ENCODE measurements at places on chromosomes 3 and 15.

DNA sequence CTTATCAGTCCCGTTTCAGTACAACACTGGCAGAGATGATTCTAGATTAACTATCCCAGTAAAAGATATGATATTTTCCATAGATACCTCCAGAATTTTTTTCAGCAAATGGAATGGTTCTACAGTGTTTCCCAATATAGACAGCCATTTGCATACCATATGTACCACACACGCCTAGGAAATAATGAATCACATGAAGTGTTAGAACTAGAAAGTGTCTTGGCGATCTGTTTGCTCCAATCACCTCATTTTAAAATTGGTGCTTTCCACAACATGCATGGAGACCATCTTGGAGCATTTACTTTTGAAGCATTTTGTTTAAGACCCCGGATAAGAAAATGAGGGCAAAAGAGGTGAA, 2.0 kb downstream of the C2CD4A start:
- no peak for DNase-seq

GRCh38 chr3:12884186-12884680, 42.9 kb upstream of the RPL32 start:
- DNase-seq: no peak

GRCh38 chr3:149777414-149778214, 14.7 kb downstream of the ANKUB1 start:
- no peak for DNase-seq

DNA sequence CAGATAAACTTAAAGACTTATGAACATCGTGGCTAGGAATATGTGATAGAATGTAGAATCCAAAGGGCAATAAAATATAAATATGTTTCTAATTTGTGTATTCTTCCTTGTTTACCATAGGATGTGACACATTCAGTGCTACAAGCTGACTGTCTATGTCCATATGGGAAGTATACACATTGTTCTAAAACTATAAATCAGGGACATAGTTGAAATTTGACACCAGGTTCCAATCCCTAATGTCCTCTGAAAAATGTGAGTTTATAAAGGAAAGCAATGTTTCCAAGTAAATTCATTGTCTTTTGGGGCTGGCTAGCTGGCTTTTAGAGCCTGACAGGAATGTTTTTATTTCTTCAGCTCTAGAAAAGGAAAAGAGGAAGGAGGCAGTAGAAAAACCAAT, 273.6 kb downstream of the CNTN4 start:
- DNase-seq: no peak

GRCh38 chr15:74768771-74769342, 13.0 kb upstream of the CSK start:
- DNase-seq: peak; percentile 42

DNA sequence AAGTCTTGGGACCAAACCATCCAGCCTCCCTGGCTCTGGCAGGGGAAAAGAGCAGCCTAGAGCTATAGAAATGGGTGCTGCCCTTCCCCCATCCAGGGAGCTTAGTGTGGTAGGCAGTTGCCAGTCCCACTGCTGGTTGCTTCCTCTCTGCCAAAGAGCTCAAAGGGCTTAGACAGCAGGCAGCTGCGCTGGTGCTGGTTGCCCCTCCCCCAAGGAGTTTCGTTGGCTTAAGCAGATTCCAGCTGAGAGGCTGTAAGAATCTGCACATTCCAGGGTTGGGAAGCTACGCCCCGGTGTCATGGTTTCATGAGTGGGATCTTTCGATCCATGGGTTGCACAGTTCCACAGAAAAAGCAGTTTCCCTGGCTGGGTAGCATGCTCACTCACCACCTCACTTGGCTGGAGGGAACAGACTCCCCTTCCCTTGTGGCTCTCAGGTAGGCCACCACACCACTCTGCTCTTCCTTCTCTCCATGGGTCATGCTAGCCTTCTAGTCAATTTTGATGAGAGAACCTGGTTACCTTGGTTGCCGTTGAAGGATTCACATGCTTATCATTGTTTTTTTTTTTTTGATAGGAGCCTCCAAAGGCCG, 195.1 kb downstream of the EPHA6 start:
- DNase-seq: no peak

DNA sequence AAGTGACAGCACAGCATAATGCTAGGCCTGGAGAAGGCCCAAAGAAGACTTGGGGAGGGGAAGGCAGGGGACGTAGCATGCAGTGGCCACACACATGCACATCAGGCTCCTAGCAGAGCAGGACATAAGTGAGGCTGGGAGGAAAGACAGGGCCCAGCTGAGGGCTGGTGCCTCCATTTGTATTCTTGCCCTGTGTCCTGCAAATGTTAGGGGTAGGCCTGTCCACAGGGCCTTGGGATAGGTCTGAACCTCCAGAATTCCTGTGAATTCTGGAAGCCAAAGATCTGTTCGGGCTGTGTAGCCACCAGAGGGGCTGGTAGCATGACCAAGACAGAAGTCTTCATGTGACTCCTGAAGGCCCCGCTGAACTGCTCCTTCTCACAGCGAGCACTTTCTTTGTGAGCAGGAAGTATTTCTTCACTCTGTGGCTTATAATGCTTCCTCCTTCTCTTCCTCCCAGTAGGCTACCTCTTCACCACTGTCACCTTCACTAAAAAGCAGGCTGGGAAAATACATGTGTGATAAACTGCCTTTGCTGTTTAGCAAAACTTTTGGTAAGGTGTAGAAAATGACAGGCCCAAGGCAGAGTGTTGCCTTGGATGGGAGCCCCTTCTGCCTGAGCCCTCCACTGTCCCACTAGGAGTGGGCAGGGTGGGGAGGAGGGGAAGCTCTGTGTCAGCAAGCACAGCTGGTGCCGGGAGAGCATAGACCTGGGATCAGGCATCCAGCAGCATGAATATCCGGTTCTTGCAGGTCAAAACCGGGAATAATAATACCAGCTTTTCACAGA, 8.4 kb downstream of the CERS3 start:
- DNase-seq: no peak

- no peak for DNase-seq
These were observed 641.4 kb upstream of the CBLB start for GRCh38 chr3:106510206-106510605.

GRCh38 chr3:63864008-63864964, 619 bp downstream of the ATXN7 start:
- no peak for DNase-seq

GRCh38 chr3:171193693-171194092, 167.2 kb upstream of the SLC2A2 start:
- no peak for DNase-seq

- no peak for DNase-seq
These were observed 116.4 kb downstream of the UNC13C start for GRCh38 chr15:54094661-54095060.

DNA sequence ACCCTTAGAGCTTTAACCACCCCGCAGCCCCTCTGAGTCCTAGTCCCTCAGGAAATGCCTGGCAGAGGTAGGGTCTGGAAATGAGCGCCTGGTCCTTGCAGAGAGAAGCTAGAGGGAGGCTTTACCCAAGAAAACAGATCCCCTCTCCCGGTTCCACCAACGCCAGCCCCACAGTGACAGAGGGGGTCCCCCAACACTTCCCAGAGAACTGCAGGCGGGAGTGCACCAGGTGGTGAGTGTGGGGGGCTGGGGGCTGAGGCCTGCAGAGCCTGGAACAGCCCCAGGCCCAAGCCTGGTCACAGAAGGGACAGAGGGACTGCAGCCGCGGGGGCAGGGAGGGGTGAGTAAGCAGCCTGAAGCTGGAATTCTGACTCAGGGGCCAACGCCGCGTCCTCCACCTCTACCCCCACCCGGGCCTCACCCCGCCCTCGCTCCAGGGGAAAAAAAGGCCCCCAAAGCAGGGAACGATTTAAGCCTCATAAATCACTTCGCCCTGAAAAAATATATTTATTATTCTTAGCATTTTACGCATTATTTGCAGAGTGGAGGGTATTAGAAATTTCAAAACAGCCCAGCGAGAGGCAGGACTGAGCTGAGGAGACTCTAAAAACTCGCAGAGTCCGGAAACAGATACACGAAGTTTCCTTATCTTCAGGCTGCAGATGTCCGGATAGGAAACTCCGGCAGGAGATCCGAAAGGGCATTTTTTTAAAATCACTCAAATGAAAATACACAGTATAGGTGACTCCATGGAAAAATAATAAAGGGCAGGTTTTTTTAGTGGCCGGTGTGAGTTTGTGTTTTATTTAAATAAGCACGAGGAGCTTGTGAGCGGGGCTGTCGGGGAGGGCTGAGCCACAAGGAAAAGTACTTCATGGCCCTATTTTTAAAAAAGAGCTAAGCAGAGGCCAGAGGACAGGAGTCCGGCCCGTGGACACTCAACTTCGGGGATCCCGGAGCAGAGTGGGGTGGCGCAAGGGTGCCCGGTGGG, 10.0 kb downstream of the GATA2 start:
- no peak for DNase-seq

DNA sequence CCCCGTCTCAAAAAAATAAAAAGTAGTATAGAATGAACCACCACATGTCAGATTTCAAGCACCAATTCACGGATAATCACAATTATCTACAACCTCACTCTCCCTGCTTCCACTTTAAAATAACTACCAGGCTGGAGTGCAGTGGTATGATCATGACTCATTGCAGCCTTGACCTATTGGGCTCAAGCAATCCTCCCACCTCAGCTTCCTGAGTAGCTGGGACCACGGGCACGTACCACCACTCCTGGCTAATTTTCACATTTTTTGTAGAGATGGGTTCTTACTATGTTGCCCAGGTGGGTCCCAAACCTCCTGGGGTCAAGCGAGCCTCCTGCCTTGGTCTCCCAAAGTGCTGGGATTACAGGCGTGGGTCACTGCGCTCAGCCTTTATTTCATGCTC, 38.1 kb upstream of the LDHAL6B start:
- DNase-seq: no peak

- no peak for DNase-seq
These were observed 64.4 kb downstream of the ABI3BP start for GRCh38 chr3:100928638-100929428.

DNA sequence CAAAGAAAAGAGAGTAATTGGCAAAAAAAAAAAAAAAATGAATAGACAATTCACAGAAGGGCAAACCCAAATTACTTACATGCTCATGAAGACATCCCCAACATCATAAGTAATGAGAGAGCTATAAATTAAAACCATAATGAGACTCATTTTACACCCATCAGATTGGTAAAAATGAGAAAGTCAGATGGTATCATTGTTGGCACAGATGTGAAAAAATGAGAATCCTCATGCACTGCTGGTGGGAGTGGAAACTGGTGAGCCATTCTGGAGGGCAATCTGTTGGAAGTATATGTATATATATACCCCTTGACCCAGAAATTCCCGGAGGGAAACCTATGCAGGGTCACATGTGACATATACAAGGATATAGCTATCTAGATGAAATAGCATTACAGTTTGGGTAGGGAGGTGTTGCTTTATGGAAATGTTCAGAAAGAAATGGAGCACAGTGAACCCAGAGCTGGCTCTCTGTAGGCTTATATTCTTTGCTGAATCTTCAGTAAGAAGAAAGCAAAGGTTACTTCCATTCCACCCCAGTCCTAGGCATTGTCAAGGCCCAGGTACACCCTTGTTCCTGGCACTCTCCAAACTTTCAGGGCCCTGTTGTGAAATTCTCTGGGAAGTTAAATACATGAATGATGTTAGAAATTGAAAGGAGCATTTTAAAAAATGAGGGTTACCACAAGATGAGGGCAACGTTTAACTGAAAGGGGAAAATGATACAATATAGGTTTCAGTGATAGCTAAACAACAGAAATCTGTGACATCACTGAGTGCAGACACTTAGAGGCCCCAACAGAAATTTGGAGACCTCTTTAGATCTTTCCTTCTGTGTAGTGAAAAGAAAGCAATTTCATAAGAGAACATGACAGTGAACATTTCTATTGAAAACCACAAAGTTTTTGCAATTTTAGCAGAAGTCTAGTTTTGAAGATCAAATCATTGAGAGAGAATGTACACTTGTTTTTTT, 132.7 kb upstream of the TPRG1 start:
- DNase-seq: no peak

- no peak for DNase-seq
These were observed 262.9 kb downstream of the ERC2 start for GRCh38 chr3:56205406-56205805.
